CD4-positive, alpha-beta T cell treated with Interleukin-15 for 1 hour (primary cell): ENCODE measurements at places on chromosomes 4 and X.

DNA sequence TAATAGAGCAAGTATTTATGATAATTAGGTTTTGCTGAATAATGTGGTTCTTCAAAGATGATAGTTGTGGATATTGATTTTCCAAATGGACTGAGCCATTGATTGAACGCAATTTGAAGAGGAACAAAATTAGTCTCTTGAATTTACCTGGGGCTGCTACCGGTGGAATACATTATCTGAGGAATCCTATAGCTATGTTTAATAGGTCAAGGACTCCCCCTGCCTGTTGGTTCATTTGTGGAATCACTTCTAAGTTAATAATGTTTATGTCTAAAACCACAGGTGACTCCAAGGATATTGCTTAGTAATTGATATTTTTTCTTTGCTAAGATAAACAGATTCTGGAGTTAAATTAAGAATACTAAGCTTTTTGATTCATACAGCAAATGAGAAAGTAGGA, 576.0 kb upstream of the PABPC4L start:
- DNase-seq: no peak

- DNase-seq: no peak
Observed at GRCh38 chr4:38273407-38273806, 313.2 kb downstream of the PTTG2 start.

- peak; percentile 47 for DNase-seq
Observed at GRCh38 chr4:143335979-143336780, 496 bp upstream of the GAB1 start.

DNA sequence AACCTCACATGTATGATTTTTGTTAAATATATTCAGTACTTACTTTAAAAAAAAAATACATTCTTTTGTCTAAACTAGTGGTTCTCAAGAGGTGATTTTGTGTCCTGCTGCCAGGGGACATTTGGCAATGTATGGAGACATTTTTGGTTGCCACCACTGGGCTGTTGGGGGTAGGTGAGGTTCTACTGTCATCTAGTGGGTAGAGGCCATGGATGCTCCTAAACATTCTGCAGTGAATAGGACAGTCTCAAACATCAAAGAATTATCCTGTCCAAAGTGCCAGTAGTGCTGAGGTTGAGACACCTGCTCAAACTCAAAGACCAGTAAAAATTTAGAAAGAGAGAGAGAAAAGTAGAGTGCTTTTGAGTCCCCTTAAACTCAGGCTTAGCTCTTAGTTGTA, 32.9 kb upstream of the PGM2 start:
- peak; percentile 31 for DNase-seq

DNA sequence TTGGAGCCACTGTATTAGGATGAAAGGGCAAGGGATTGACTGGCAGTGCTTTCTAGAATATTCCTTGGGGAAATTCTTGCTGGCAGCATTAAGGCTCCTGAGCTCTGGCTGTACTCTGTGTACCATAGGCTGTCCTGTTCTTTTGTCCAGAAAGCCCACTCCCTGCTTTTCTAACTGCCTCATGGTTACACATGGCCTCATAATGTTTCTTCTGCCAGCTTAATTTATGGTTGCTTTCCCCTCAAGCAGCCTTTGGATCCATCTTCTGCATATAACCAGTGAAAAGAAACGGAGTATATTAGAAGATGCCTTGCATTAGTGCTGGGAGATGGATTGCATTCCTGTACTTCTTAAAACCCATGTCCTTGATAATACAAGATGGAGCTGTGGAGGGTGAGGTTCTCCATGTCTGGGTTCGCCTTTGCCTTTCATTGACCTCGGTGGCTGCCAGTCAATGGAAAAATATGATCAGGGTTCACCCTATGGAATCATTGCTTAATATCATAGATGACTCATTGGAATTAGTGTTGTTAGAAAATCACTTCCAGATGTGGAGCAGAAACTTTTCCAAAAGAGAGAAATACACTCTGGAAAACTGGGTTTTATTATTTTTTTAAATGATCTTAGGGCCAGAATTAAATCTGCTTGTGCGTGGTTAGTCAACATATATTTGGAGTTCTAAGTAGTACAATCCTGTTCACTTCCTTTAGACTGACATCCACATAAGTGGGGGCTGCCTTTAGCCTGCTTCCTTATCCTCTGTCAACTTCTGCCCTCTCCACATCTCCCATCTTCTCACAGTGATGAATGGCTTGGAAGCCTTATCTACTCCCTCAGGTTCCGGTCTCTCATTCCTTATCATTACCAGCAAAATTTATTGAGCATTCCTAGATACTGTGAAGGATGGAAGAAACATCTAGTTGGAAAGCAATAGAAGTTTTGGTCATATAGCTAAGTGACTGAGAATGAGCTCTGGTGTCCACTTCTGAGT, 24.9 kb downstream of the DOCK11 start:
- no peak for DNase-seq

GRCh38 chr4:164483711-164484110, 270.2 kb upstream of the SMIM31 start:
- DNase-seq: no peak

DNA sequence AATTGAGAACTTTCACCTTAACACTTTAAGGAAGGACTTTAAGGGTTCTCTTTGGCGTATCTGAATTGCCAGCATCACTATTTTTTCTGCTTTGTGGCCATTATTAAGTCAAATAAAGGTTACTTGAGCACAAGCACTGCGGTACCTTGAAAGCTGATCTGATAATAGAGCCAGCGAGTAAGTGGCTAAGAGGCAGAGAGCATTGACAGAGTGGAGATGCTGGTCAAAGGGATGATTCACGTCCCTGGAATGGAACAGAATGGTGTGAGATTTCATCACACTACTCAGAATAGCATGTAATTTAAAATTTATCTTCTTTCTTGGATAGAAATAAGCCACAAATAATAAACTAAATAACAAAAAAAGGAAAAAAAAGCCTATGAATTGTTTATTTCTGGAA, 57.1 kb upstream of the NPFFR2 start:
- DNase-seq: no peak

DNA sequence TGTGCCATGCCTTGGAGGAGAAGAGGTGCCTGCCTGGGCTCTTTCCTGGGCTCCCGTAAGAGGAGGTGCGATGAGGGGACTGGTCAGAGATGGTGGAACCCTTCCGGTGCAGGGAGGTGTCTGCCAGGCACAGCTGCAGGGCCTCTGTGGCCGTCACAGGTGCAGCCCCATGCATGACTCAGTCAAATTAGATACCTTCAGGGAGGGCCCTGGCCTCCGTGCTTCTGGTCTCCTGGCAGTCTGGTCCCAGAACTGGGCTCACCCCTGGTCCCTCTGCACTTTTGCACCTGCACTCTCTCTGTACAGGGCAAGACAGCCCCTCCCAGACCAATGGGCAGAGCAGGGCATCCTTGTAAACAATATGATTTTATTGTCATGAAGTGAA, 49.9 kb upstream of the LRPAP1 start:
- no peak for DNase-seq

DNA sequence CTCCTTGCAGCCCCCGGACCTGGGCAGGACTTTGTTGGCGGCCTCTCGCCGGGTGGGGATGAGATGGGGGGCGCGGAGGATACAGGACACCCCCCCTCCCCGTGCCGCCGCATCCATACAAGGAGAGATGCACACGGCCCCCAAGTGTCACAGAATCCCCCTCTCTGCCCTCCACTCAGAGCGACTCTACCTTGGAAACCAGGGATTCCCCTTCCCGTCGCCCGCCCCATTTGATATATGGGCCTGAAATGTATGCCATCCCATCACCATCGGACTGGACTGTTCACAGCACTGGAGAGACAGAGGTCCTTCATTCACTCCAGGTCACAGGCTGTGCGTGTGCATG, 426 bp downstream of the PORCN start:
- no peak for DNase-seq

- DNase-seq: no peak
Observed at GRCh38 chrX:24231131-24231540, 81.6 kb downstream of the ZFX start.

- peak; percentile 37 for DNase-seq
Observed at GRCh38 chrX:47143894-47144625, 442 bp downstream of the NDUFB11 start.

DNA sequence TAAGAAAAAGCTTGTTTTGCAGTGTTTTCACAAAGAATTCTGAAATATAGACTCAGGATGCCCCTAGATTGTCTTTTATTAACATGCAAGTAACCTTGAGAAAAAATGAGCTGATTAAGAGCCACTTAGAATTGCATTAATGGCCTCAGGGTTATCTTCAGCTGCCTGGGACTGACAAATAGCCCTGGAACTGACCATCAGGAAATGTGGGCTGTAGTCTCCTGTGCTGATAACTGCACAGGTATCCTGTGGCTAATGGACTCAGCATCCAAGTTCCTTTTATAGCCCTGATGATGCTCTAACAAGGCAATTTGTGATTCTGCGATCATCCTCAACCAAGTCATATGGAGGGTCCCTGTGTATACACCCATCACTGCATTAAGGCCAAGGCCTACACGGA, 17.0 kb downstream of the CA5B start:
- DNase-seq: no peak

GRCh38 chrX:30979271-30979670, 90.2 kb upstream of the TAB3 start:
- DNase-seq: no peak

GRCh38 chrX:68354879-68355628, 78.2 kb downstream of the OPHN1 start:
- no peak for DNase-seq
